ENCODE measurements at places on chromosomes 16 and 17.
A peak's percentile ranks its signal among the peaks of the same experiment; 100 is the strongest.

GRCh38 chr16:72927199-72928089 lies 120.5 kb downstream of the ZFHX3 start:
- peak; percentile 77 for DNase-seq

DNA sequence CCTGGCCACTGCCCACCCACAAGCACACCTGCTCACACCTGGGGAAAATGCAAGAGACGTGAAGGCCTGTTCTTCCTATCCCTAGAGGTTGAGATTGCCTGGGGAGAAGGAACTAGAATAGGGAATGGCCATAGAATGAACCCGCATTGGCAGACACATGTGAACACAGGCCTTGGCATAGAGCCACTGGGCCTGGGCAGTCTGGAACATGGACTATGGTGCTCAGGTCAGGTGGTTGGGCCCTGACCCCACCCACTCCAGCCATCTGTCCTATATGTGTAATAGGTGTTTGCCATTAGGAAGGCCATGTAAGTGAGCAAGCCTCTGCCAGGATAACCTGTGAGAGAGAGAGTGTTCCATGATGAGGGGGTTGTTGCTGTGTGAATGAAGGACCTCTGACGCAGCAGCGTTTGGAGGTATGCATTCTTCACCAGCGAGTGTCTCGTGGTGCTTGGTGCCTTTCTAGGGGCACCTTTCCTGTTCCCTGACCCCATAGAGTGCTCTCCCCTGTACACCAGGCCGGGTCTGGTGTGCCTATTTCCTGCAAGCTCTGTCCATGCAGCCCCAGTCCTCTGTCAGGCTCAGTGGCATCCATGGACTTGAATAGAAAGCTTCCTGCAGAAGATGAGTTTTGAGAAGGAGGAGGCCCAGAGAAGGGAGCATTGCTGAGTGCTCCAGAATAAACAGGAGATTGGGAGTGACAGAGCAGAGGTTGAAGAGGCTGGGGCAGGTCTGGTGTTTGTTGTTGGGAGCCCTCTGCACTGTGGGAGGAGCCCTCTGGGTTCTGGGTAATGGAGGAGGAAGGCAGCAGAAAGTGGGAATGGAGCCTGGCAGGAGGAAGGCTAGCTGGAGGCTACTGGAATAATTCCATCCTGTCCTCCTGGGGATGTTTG lies 15.6 kb downstream of the CTRL start:
- no peak for DNase-seq

GRCh38 chr16:12398029-12398682 lies 405.5 kb downstream of the CPPED1 start:
- DNase-seq = no peak

DNA sequence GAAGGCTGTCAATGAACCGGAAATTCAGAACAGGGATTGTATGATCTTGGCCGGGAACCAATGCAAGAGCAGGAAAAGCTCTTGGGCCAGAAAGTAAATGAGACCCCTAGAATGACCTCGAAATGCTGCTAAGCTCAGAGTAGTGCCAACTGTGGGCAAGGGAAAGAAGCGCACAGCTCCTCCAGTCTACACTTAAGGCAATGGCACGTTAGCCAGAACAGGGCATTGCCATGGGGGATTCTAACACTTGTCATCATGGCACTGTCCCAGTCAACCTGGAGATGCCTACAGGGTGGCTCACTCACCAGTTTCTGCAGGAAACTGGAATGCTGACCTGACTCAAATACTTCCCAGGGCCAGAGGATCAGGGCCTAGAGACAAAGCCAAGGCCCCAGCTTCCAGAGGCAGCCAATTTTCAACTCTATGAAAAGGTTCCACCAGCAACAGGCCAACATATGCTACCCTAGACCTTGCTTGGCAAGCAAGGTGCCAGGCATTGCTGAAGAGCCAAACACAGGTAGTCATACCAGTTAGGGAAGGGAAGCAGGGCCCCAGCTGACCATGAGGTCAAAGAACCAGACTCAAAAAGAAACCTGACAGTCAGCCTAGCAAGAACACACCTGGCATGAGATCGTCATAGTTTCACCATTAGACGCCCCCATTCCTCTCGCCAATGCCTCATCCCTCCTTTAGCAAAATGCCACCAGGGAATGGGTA lies 34.9 kb downstream of the ARHGAP17 start:
- peak; percentile 78 for DNase-seq

- no peak for DNase-seq
Observed at GRCh38 chr16:20901068-20901435, 481 bp downstream of the LYRM1 start.

DNA sequence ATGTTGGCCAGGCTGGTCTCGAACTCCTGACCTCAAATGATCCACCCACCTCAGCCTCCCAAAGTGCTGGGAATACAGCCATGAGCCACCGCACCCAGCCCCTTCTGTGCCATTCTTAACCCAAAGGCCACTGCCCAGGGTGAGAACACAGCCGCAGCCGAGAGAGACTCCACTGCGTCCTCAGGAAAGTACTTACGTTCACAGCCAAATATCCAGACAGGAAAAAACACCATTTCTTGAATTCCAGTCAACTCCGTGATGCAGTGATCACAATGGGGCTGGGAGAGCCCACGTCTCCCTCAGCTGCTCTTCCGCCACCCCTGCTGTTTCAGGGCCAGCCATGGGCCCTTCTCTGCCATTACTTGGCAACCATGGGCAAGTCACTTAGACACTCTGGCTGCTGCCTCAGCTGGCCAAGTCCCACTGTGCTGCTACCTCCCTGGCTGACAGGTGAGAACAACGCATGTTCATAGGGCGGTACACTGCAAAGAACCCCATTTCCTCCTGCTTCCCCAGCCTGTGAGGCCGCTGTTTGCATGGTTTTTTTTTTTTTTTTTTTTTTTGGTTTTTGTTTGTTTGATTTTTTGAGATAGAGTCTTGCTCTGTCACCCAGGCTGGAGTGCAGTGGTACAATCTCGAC lies 4.3 kb downstream of the CDIP1 start:
- no peak for DNase-seq

GRCh38 chr17:13584701-13585080 lies 17.0 kb downstream of the HS3ST3A1 start:
- no peak for DNase-seq

- DNase-seq = peak; percentile 90
Observed at GRCh38 chr16:30896261-30896888, at the start of gene CTF1. Gene CTF1 (plus strand): TSS chr16:30896614. CDS start chr16:30896644, 30 bp downstream.

DNA sequence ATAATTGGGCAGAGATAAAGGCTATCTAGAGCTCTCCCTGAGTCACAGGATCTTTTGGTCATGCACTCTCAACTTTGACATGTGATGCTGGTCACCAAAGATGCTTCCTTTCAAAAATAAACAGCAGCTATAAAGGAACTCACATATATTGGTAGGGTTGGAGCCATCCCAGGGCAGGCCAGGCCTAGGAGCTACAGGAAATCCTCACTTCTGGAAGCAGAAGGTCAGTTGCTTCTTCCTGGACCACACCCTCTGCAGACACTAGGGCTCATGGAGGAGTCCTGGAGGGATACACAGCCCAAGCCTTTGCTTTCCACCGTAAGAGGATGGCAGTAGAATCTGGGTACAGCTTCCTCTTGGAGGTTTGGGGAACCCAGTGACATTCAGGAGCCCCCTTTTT lies 24.6 kb downstream of the SOST start:
- DNase-seq = no peak

- DNase-seq = no peak
Observed at GRCh38 chr16:704552-705380, 835 bp downstream of the FBXL16 start.

DNA sequence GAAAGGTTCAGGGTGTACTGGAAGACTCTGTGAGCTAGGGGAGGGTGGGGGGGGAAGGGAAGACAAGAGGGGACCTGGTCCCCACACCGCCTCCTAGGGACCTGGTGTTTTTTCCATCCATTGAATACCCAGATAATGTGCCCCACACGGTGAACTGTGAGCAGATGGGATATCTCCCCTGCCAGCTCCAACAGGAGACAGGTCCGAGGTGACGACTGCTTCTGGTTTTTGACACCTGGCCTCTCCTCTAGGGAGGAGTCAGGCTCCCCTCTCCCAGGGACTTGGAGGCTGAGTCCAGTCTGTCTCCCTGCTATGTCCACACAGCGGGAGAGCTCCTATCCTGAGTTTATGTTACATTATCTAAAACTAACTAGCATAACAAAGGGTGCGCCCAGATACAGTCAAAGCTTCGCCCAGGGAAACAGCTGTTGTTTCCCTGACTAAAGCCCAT lies 1.8 kb downstream of the MARVELD3 start:
- no peak for DNase-seq

- DNase-seq = no peak
Observed at GRCh38 chr16:1042049-1042744, 30.4 kb upstream of the SSTR5 start.

- no peak for DNase-seq
Observed at GRCh38 chr16:30829130-30830071, 42.4 kb upstream of the ZNF629 start.

DNA sequence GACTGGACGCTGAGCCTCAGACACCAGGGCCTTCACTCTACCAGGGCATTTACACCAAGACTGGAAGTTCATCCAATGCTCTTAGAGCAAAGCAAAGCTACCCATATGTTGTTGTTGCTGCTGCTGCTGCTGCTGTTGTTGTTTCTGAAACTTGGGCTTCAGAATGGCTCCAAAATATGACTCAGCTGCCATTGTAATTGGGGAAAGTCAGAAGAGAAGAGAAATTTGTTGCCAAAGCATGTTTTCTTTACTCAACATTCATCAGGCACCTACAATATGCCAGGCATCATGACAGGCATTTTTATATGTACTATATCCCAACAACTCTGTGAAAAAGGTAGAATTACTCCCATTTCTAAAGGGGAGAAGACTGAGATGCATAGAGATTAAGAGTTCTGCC lies 11.9 kb downstream of the KRT32 start:
- no peak for DNase-seq

DNA sequence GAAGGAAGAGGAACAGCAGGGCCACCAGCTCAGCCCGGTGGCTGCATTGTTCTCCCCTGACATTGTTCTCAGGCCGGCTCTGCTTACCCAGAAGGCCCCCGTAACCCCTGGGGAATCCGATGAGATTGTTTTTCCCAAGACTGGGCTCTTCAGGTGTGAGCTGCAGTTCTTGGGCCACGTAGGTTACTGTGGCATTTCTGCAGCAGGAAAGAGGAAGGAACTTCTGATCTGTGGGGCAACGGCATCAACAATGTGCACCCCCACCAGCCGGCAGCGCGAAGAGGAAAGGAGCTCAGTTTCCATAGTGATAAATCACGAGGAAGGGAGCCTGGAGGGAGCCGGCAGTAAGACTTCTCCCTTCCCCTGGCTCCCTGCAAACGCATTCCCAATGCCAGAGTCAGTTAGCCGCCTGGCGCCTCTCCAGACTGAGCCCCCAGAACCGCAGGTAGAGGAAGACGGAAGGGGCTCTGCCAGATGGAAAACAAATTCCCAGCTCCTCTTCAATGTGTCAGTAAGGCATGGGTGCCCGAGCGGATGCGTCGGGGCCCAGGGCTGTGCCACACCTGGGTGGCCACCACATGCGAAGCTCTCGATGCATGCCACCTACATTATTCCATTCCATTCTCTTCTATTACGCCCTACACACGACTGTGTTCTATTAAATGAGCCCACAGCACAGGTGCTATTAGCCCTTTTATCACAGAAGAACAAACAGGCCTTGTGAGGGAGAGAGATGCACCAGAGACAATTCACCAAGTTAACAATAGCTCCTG lies 21.5 kb upstream of the PECAM1 start:
- no peak for DNase-seq

- peak; percentile 51 for DNase-seq
Observed at GRCh38 chr17:79844869-79845600, 5.8 kb upstream of the CBX4 start.

- no peak for DNase-seq
Observed at GRCh38 chr17:57657211-57657610, 87.9 kb downstream of the CCDC182 start.

- DNase-seq = no peak
Observed at GRCh38 chr17:81121841-81122733, 43.2 kb upstream of the PVALEF start.

GRCh38 chr16:57235128-57236021 lies 9.7 kb upstream of the ARL2BP start:
- no peak for DNase-seq

DNA sequence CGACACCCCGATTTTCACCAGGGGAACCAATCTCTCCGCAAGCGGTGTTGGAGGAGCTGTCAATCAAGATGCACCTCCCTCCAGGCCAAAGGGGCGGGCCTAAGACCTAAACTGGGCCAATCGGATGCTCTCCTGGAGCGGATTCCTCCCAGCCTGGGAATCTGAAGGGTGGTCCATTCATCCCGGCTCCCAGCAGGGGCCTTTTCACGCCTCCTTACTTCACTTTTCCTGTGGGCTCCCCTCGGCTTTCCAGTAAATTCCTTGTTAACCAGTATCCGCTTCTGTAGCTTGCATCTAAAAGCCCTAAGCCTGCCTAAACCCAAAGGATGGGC lies 17.1 kb downstream of the C16orf74 start:
- no peak for DNase-seq

GRCh38 chr16:50742576-50743200 lies 802 bp downstream of the CYLD start:
- DNase-seq = no peak

GRCh38 chr16:18003033-18003432 lies 333.5 kb downstream of the NPIPA8 start:
- no peak for DNase-seq

DNA sequence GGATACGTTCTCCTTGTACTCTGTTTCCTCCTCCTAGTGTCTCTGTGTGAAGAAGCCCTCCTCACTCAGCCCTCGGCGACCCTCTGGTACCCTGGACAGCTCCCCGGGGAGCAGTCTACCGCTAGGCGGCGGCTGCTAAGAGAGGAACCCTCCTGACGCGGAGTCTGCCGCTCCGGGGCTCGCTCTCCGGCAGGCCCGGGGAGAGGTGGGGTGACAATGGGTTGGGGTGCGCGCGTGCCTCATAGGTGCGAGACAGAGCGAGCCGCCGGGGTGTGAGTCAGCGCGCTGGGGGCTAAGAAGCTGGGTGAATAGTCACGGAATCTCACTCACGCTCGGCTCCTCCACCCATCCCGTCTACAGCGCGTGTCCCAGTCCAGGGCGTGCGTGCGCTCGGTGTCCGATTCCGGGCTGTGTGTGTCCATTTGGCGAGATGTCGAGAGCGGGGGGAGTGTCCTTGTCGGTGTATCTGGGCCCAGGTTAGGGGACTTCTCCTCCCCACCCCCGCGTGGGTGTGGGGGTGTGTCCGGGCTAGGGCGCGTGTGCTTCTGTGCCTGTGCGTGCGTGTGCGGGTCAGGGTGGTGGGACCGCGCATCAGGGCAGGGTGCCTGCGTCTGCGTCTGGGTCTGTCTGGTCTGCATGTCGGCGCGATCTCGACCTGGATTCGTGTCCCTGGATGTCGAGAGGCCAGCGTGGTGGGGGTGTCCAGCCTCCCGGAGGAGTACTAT lies 577 bp upstream of the HS3ST2 start:
- DNase-seq = no peak

DNA sequence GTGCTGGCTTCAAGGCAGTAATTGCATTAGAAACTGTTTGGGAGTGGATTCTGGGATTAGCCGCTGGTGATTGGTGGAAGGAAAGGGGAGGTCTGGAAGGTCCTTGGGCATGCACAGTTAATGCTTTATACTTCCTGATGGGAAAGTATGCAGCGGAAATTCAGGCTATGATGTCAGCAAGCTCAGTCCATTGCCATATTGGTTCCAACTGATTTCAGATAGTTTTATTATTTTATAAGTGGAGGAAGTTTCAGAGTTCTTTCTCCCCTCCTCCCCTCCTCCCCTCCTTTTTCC lies 8.1 kb upstream of the CMTR2 start:
- no peak for DNase-seq

Measured in PC-9 (cell line).